Panc1 (cell line): ENCODE measurements at places on chromosomes 11 and 22. TPM values are rescaled to one million over a fixed set of nuclear protein-coding genes. Genes with fewer than 3 reads are reported as not detected.

GRCh38 chr11:107921997-107922396, 6.3 kb upstream of the RAB39A start:
- no peak overlapping the region for H3K4me3 ChIP-seq
- no peak overlapping the region for H3K27ac ChIP-seq
- H3K36me3 ChIP-seq: no peaks in the 10 kb centered on the region
- no peak for DNase-seq

GRCh38 chr11:2466869-2467694, 22.3 kb downstream of the KCNQ1 start:
- H3K27me3 ChIP-seq: peaks cover 2% of the 10 kb centered on the region; the same call in 1 of the 2 replicates
- no peaks in the 10 kb centered on the region for H3K36me3 ChIP-seq

DNA sequence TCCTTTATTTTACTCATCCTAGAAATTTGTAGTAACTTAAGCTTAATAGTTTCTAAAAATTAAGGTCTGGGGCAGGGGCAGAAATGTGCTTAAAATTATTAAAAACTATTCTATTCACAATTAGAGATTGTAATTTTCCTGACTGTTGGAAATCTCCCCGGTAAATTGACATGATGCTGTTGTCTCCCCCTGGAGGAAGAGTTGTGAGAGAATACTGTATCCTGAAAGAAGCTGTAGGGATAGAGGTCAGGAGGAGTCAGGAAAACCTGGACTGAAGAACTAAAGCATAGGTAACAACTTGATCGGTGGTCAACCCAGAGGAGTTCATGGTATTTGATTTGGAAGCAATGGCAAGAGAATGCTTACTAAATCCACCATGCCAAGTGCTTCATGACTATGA, 16.2 kb upstream of the ESAM start:
- H3K27ac ChIP-seq: no peak overlapping the region
- H3K4me3 ChIP-seq: no peak overlapping the region
- H3K27me3 ChIP-seq: no peaks in the 10 kb centered on the region

DNA sequence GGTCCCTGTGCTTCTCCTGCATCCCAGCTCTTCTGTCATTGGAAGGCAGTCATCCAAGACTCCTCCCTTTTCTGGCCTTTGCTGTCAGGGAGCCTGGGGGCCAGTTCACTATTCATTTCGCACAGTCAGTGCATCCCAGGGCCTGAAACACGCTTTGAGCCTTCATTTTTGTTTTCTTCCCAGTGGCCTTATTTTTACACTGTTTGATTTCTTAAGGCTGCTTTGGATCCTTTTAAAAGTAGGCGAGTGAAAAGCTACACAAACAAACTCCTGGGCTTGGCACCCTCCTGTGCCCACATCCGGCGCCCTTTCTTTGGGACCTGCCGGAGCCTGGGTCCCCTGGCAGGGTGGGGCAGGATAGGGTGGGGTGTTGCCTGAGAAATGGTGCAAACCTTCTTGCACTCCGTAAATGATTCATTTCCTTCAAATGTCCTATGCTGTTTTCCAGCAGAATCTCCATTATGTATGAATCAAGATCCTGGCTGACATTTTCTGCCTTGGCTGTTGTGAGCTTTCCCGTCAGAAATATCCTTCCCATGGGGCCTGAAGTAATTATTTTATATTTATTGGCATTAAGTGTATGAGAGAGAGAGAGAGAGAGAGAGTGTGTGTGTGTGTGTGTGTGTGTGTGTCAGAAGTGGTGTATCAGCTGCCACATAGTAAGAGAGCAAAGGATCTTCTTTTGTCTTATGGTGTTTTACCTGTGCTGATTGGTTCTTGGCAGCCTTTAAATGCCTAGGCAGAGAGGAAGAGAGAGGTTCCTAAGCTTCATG, 45.6 kb downstream of the BCR start:
- H3K4me3 ChIP-seq: no peak overlapping the region
- H3K4me1 ChIP-seq: no peaks in the 10 kb centered on the region
- DNase-seq: no peak
- no peaks in the 10 kb centered on the region for H3K36me3 ChIP-seq
- no peaks in the 10 kb centered on the region for H3K27me3 ChIP-seq

Gene TAF1D
- 165 TPM for total RNA-seq

Gene ZNF70
- 3.2 TPM for total RNA-seq

- no peaks in the 10 kb centered on the region for H3K27me3 ChIP-seq
- 0 out of 2 replicates have a peak overlapping the region, but pooled peaks have one; percentile 13 for H3K27ac ChIP-seq
- no peak overlapping the region for H3K4me3 ChIP-seq
These were observed 145.5 kb downstream of the RBFOX2 start for GRCh38 chr22:35883031-35883620.

DNA sequence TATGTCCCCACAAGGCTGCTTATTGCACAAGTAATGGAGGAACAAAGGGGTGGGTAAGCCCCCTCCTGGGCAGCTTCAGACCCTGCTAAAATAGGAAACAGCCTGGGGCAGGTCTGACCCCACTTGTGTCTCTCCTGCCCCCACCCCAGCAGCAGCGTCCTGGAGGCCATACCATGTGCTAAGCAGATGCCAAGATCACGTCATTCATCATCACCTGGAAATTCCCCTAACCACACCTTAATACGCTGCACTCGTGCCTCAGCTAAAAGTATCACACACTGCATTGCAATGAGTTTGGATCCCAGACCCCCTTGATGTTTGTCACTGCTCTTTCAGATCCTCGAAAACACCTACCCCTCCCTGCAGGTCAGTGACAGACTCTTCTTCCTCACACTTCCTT, 27.8 kb upstream of the GGTLC2 start:
- no peaks in the 10 kb centered on the region for H3K4me1 ChIP-seq
- H3K36me3 ChIP-seq: no peaks in the 10 kb centered on the region
- H3K4me3 ChIP-seq: no peak overlapping the region

GRCh38 chr11:36150986-36151385, 138.2 kb downstream of the COMMD9 start:
- no peak overlapping the region for H3K4me3 ChIP-seq
- no peaks in the 10 kb centered on the region for H3K36me3 ChIP-seq
- no peaks in the 10 kb centered on the region for H3K27me3 ChIP-seq
- DNase-seq: no peak
- peak overlapping the region; percentile 80 for H3K27ac ChIP-seq

Gene RIMBP3B
- 0.54 TPM for total RNA-seq
